ENCODE measurements at places on chromosomes 1 and 21.
A peak's percentile ranks its signal among the peaks of the same experiment; 100 is the strongest.

DNA sequence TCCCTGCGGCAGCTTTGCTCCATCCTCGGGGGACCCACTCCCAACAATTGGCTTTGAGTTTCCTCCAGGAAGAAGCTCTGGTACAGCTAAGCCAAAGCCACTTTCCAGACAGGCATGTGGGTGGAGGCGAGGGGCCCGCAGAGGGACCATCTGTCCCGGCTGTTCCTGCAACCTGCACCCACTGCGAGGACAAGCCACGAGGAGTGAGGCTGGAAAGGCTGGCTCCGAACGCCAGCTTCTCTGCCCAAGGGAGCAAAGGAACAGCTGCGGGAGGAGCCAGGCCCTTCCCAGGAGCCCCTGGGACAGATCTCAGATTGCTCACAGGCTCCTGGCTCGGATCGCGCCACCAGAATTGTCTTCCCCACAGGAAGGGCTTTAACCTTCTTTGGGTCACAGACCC lies 28.3 kb upstream of the PEF1 start:
- DNase-seq: no peak

DNA sequence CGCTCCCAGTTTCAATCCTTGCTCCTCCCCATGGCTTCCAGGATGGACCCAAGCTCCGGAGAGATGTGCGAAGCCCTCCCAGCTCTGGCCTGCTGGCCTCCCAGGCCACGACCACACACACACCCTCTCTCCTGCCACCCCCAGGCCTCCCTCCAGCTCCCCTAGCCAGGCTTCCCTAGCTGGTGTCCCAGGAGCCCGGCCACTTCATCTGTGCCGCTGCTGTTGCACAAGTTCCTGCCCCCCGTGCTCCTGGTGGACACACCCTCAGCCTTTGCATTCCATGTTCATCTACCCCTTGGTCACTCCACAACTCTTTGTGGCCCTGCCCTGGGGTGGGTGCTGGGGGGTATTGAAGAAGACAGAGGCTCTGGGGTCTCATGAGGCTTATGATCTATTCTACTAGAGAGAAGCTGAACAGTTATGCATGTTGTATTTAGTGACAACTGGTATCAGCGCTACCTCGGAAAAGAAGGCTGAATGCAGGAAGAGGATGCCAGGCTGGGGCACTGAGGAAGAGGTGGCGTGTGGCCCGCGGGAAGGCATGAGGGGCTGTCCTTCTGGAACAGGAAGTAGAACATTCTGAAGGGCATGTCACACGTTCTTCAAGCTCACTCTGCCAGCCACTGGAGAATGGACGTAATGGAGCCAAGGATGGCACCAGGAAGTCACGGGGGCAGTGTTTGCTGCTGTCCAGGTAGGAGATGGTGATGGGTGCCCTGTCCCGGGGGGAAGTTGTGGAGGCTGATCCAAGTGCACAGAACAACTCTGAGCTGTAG lies 172.4 kb downstream of the PSMG1 start:
- DNase-seq: no peak

- peak; percentile 70 for DNase-seq
These were observed 10.3 kb downstream of the LMNA start for GRCh38 chr1:156124557-156125483.

DNA sequence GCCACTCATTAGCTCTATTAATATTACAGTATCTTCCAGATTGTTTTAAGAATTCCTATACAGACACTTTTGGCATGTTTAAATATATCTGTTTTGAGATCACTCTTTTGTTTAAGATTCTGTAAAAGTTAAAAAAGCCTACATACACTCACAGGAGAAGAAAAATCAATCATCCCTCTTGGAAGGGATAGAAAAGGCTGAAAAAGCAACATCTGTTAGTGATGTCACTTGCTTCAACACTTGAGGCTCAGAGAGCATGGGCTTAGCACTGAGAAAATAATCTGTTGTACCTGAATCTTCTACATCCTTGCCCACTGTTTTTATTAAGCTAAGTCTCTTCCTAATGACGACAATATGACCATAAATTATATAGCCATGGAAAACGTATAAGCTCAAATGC lies 127.0 kb downstream of the ZP4 start:
- DNase-seq: no peak

DNA sequence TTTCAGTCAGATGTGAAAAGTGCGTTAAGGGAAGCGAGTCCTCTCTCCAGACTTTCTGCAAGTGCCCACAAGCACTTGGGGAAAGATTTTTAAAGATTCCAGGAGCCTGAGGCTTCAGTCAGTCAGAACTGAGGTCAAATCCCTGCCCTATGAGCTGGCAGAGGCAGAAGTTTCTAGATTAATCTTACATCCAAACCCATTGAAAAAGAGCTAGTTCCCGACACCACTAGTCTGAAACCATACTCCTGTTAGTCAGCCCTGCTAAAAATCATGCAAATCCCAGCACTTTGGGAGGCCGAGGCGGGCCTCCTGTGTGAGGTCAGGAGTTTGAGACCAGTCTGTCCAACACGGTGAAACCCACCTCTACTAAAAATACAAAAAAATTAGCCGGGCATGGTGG lies 21.0 kb downstream of the RSPH1 start:
- peak; percentile 63 for DNase-seq

DNA sequence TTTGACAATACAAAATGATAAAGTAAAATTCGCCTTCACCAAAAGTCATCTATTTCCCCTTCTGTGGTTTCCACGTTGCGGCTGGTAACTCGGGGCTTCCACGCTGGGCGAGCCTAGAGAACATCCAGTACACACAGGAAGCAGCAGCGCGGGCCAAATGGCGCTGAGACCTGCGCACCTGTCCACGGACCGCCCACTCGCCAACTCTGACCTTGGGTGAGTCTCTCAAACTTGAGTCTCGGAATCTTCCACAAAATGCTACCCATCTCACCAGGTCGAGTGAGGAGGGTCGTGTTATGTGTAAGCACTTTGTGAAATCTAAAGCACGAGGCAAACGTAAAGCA lies 820 bp upstream of the TTF2 start:
- peak; percentile 49 for DNase-seq

DNA sequence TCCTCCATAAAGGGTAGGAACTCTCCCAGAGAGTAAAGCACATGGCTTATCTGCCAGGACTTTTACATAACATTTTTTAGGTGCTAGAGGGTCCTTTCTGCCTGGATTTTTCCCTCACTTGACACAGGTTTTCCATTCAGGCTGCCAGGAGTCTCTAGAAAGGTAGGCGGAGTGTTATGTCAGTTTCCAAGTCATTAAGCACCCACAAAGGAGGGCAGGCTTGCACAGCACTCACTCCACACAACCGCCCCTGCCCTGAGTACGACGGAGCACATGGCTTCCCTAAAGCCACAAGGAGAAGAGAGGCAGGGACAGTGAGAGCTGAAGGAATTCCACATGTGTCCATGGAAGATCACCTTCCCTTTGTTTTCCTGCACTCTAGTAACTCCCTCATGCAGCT lies 55.7 kb downstream of the CAPZB start:
- DNase-seq: no peak

- DNase-seq: peak; percentile 83
These were observed 2.9 kb downstream of the DDI2 start for GRCh38 chr1:15620155-15620545.

DNA sequence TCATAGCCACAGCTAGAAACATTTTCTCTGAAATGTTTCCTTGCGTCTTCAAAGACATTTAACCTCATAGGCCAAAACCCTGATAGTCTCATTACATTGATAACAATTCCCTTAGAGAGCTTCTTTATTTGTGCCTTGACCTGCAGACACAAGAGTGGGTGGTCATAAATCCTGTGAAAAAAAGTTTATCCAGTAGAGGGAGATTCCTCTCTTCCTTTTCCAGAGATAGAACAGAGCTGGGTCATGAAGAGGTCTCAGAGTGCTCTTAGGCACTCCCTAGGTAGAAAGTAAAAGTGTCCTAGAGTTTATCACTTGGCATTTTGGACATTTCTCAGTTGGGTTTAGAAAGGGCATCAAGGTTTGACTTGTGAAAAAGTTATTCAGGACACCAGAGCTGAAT lies 426.1 kb downstream of the NUF2 start:
- no peak for DNase-seq

DNA sequence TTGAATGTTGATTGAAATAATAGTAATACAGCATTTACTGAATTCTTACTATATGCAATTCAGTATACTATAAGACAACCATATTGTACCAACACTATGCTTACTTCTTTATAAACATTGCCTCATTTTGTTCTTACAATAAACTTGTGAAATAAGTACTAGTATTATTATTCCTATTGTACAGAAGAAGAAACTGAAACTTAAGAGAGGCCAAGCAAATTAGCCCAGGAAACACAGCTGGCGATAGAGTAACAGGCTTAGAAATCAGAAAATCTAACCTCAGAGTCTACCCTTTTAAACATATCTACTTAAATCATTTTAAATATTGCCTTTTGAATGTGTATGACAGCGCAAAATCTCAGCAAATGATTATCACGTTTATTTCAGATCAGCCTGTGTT lies 41.7 kb downstream of the FASLG start:
- no peak for DNase-seq

DNA sequence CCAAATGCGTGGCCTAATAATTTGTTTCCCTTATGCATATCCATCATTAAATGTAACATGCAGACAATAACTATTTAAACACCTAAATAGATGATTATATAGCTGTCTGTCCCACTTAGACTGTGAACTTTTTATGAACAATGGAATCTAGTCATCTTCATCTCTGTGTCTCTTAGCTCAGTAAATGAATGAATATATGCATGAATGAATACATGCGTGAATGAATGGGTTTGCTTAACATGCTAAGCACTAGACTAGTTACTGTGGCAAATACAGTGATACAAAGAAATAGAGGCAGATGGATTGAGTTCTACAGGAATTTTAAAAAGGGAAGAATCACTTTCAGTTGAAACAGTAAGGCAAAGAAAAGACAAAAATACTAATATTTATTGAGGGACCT lies 232.0 kb downstream of the FGGY start:
- no peak for DNase-seq

- DNase-seq: no peak
These were observed 87.7 kb downstream of the NPHP4 start for GRCh38 chr1:5904551-5904950.

DNA sequence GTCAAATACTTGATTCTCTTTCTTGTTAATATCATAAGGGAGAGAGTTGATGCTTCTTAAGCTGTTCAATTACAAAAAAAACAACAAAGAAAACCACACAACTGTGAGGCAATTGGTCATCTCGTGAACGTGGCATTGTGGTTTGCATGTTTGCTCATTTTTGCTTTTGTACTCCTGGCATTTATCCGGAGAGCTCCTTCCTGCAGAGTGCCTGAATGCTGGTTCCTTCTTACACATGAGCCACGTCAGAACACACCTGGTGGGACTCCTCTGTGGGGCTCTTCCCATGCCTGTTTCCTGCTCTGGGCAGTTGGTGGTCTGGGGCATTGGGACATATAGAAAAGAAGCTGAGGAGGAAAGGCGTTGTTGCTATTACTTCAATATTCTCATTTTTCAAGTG lies 25.7 kb downstream of the KCNK1 start:
- no peak for DNase-seq

GRCh38 chr21:37688952-37689659 lies 227.2 kb downstream of the KCNJ6 start:
- no peak for DNase-seq

- DNase-seq: no peak
These were observed 543.5 kb downstream of the PTPRC start for GRCh38 chr1:199182186-199182843.

DNA sequence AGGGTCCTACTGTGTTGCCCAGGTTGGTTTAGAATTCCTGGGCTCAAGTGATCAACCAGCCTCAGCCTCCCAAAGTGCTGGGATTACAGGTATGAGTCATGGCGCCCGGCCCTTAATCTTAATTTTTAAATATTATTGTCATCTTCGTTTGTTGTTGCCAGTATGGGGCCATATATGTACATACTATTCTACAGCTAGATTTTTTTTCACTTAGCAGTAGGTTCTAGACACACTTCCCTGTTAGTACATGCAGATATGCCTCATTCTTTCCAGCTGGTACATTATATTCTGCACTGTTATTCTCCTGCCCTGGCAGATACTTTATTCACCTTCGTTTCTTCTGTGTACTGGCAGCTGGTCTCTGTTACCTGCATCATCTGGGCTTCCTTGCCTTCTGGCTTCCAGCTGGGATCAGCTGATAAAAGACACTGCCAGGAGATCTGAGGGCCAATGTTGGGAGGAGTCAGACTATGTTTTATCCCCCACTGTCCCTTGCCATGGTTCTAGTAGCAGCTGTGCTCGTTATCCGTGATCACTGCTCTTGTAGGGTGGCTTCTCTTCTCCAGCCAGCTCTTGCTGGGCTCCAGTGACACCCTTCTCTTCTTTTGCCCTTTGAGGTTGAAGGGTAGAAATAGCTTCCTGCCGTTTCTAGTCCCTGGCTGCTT lies 24.7 kb downstream of the ST3GAL3 start:
- no peak for DNase-seq

DNA sequence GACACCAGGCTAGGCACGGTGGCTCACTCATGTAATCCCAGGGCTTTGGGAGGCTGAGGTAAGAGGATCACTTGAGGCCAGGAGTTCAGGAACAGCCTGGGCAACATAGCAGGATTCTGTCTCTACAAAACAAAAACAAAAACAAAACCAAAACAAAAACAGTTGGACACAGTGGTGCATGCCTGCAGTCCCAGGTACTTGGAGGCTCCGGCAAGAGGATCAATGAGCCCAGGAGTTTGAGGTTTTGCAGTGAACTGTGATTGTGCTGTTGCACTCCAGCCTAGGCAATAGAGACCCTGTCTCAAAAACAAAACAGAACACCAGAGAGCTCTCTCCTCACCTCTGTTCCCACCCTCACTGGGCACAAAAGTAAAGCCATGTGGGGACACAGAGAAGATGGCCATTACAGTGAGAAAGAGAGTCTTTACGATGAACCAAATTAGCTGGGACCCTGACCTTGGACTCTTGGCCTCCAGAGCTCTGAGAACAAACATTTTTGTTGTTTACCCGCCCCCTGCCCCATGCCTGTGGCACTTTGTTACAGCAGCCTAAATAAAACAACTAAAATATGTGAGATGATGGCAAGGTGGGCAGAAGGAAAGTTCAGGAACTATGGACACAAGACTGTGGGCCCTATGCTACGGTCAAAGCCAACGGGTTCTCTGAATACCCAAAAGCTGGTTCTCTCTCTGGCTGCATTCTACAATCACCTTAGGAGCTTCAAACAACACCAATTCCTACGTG lies 9.8 kb downstream of the NADK start:
- no peak for DNase-seq

- DNase-seq: peak; percentile 21
These were observed 205.6 kb upstream of the GJB5 start for GRCh38 chr1:34549199-34549598.

GRCh38 chr21:34593954-34594531 lies 20.9 kb downstream of the RCAN1 start:
- DNase-seq: no peak
